ENCODE measurements at places on chromosomes 1 and 21.
A peak's percentile ranks its signal among the peaks of the same experiment; 100 is the strongest.

- DNase-seq: no peak
Observed at GRCh38 chr1:224506141-224506814, 71.7 kb upstream of the WDR26 start.

DNA sequence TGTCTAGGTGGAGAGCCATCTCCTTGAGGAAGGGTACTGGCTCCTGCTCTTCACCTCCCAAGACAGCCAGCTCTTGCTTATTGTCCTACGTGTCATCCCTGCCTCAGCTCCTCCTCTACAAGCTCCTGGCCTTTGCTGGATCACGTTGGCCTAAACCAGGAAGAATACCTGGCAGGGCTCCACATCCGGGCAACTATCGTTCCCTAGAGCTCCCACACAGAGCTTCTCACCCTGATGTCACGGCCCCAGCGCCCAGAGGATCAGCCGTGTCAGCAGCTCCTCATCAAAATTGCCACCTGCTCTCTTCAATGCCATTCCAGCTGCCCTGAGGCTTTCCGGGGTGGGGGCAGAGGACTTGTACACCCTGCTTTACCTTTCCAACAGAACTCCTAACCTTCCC is 1.9 kb upstream of the TPM3 start:
- no peak for DNase-seq

DNA sequence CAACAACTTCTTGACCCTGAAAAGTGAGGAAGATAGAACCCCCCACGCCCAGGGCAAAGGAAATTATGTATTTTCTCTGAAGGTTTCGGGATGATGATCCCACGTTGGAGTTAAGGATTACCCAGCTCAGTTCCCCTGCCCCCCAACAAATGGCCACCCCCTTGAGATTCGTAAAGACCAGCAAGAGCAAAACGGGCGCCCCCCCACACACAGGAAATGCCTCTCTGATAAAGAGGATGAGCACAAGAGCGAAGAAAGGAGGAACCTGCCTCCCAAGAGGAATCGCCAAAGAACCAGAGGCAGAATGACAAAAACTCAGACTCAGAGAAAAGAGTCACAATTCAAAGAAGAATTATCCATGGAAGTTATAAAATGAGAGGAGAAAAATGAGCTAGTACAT is 576.9 kb downstream of the MATN1 start:
- no peak for DNase-seq

GRCh38 chr1:206586501-206587445 is 25.5 kb downstream of the EIF2D start:
- DNase-seq: no peak

DNA sequence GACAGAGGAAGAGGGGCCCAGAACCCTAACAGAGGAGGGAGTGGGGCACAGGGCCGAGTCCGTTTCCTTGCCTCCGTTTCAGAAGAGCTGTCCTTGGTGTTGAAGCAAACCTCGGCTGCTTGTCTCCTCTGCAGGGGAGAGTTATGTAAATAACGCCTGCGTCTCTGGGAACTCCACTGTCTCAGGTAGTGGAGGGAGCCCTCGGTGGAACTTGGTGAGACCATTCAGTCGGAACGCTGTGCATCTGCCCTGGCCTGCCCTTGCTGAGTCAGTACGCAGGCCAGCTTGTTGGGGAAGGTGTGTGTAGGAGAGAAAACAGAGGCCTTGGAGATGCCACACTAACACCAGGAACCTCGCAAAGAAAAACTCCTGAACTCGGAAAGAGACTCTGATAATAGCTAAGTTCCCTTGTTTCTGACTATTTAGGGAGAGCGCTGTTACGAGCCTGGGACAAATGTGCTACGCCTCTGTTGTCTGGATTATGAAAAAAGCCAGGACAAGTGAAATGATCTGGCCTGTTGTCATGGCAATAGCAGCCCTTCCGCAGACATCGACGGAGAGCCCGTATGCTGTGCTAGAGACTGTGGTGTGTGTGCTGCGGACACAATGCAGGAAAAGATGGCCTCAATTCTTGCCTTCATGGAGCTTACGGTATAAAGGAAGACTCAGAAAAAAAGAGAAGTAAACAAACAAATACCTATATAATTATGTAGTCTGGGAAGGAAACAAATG is 94.6 kb upstream of the AKT3 start:
- DNase-seq: no peak

DNA sequence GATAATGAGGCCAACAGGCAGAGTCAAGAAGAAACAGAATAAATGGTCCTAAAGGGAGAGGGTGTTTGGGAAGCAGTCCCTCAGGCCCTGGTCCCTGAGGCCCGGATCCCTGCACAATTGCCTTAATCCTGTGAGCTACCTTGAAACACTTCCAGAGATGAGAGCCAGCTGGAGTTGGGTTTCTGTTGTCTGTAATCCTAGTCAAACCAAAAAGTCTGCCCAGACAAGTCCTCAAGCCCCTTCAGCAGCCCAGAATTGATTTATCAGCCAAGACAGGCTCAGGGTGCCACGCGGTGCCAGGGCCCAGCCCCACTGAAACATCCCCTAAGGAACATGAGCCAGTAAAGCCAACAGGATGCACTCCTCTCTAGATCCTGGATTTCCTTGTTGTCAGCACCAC is 16.4 kb upstream of the CLSTN1 start:
- DNase-seq: no peak

- DNase-seq: no peak
Observed at GRCh38 chr1:32652244-32652962, 1.4 kb downstream of the RBBP4 start.

- no peak for DNase-seq
Observed at GRCh38 chr1:216075339-216075738, 347.9 kb downstream of the USH2A start.

- no peak for DNase-seq
Observed at GRCh38 chr1:44271646-44272045, 58.4 kb downstream of the DMAP1 start.

DNA sequence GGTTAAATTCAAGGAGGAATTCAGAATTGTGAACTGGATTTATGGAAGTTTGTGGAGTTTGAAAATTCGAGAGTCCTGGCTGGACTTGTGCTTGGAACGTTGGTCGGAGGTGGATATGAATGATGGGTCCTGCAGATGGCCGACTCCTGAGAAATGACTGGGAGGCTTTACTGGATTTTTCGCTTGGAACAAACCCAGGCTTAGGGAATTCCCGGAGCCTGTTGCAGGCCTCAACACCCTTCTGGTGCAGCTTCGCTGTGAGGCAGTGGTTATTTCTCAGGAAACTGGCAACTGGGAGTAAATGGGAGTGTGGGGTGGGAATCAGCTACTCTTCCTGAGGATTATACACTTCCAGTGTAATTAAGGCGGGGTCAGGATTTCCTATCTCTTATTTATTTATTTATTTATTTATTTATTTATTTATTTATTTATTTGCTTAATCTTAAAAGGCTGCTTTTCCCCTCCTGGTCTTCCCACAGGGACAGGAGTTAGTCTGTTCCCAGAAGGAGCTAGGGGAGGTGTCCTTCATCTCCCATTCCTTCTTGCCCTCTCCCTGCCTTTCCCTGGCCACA is 21.1 kb downstream of the MAPKAPK2 start:
- no peak for DNase-seq

- DNase-seq: no peak
Observed at GRCh38 chr1:108573183-108573582, 13.3 kb downstream of the EEIG2 start.

DNA sequence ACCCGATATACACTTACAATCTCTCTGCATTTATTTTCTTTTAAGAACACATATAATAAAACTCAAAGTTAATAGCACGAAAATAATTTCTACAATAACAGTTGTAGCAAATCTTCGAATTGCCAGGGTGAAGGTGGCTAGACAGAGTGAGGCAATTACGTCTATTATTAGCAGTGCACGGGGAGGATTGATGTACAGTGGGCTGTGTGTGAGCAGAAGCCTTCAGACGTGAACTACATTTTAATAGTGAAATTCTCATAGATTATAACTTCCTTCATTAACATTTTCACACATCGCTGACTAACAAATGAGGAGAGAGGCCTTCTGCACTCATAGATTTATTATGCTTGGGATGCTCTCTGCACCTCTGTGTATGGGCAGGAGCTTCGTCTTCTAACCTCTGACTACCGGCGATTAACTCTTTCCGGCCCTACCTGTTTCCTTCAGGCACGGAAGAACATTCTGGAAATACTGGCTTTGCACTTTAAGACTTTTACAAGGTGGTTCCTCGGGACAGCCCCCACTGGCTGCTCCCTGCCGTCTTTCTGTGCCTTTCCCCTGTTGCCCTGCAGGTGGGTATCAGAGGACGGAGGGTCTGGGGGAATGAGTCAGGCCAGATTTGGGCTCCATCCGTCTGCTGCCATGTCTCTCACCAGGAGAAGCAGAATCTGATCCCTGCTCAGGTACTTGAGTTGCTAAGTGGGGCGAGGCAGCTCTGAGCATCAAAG is 200.5 kb downstream of the CAMTA1 start:
- DNase-seq: no peak

DNA sequence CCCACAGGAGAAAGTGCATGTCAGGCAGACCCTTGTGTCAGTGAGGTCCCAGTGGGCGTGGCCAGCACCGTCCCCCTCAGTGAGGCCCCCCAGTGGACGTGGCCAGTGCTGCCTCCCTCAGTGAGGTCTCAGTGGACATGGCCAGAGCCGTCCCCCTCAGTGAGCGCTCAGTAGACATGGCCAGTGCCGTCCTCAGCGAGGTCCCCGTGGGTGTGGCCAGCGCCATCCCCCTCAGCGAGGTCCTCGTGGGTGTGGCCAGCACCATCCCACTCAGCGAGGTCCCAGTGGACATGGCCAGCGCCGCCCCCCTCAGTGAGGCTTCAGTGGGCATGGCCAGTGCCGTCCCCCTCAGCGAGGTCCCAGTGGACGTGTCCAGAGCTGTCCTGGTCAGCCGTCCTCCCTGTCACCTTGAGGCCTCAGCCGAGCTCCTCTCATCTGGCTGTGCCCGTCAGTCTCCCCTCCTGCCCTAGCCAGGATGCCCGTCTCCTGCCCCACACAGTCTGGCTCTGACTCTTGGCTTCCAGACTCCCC is 35.5 kb downstream of the PDE9A start:
- no peak for DNase-seq

- no peak for DNase-seq
Observed at GRCh38 chr1:12245116-12245515, 15.3 kb downstream of the VPS13D start.

DNA sequence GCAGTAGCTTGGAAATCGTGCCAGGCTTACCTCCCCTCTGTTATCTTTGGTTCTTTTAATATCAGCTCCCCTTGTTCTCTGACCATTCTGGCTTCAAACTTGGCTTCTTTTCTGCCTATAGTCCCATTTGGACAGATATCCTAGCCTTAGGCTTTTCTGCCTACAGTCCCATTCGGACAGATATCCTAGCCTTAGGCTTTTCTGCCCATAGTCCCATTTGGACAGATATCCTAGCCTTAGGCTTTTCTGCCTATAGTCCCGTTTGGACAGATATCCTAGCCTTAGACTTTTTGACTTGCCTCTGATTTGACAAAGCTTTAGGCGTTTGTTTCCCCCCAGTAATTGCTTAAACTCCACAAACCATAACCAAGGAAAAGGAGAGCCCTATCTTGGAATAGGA is 25.6 kb downstream of the CHML start:
- no peak for DNase-seq

GRCh38 chr1:97647776-97648175 is 273.1 kb downstream of the DPYD start:
- DNase-seq: peak; percentile 57

DNA sequence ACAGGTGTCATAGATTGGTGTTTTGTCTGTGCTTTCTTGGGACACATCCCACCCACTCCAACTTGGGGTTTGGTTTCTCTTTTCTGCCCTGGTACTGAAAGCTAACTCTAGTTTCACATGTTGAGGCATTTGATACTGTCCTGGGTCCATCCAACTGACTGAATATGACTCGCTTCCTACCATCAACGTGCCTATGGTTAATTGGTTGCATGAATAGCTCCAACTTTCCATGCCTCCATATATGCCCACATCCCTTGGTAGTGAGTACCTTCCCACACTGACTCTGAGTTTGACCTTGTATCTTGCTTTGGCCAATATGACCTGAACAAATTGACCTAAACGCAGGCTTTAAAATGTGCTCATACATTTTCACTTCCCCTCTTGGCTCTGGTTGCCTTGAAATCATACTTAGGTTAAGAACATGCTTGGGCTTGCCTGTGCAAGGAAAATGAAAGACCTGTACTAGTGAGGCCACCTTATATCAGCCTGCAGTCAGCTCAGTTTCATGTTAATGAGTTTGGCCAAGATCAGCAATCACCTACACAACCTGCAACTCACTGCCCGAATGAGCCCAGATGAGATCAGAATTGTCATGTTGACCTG is 81.0 kb upstream of the KCNK2 start:
- no peak for DNase-seq

GRCh38 chr1:23924601-23925000 is 11.4 kb upstream of the CNR2 start:
- no peak for DNase-seq

- no peak for DNase-seq
Observed at GRCh38 chr1:90561911-90562310, 155.2 kb downstream of the BARHL2 start.

DNA sequence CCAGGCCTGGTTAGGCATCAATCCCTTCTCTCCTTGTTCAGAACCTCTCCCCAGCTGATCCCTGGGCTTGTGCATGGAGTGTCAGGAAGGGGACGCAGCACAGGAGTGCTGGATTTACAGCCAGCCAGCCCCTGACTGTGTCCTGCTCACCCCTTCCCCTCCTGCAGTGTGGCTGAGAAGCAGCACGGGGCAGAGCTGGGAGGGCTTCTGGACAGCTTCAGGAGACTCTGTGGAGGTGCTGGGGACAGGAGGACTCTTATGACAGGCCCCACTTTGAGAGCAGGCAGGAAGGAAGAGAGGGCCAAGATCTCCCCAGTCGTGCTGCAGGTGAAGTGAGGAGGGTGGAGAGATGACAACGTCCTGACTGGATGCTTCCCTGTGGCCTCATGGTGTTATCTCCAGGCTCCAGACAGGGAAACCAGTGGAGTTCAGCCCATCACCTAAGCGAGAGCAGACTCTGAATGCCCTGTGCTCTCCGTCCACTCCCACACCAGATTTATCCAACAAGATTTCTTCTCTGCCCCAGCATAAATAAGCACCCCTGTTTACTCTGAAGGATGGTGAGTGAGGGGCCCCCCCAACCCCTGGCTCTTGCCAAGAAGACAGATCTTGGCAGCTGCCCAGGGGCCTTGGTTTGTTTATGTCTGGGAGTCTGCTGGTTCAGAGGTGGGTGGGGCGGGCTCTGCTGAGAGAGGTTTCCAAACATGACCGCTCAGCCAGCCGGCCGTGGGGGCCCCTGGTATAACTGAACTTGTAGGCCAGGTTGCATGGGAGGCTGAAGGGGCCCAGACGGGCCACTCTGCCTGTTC is 21.3 kb downstream of the TMCC2 start:
- peak; percentile 25 for DNase-seq

DNA sequence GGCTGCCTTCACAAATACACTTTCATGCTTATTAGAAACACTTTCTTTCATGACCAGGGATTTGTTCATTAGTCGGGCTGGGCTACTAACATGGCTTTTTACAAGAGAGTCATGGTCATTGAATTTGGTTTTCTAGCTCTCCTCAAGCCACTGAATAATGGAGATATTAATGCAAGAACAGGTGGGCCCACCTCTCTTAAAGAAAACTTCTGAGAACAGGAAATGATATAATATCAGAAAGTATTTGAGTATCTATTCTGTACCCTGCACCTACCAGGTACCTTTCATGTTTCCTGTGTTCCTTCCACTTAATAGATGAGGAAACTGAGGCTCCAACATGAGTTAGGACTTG is 90.0 kb downstream of the TRABD2B start:
- DNase-seq: no peak

Data from AG09319 (cell line).